ENCODE measurements at places on chromosomes 7 and 10. TPM values are rescaled to one million over a fixed set of nuclear protein-coding genes. Genes with fewer than 3 reads are reported as not detected.

DNA sequence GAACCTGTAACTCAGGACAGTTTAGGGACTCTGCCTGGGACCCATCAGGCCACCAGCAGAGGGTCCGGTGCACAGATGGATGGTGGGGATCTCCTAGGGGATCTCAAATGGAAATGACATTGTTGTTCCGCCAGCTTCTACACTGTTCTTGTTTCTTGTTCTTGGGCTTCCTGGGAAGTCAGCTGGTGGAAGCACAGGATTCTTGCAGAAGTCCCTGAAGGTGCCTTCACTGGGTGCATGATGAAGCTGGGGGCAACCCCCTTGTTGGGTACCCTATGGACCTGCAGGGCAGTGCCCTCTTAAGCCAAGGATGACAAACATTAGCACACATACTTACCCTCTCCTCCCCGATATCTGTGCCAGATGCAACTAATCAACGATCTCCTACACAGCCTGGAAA, 18.6 kb downstream of the SFTPD start:
- no peak for DNase-seq

GRCh38 chr7:87411186-87411585, 64.3 kb downstream of the ABCB4 start:
- no peak for DNase-seq

GRCh38 chr10:12834116-12834665, 167.3 kb downstream of the CCDC3 start:
- no peak for DNase-seq

DNA sequence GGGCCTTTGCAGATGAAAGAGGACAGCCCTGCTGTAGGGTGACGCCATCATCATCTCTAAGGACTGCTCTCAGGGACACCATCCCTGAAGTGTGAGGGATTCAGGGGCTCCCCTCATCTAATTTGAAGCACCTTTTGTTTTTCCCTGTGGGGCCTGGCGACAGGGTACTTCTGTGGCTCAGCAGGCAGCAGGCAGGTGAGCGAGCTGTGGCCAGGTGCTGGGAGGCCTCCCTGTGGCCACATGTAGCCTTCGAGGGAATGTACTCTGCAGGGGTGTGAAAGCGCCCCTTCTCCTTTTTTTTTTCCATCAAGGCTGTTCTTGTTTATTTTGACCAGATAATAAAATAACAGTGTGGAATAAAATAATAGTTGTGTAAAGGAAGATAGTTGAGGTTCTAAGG, 118.2 kb upstream of the DPP6 start:
- no peak for DNase-seq

GRCh38 chr7:100893910-100894721, 1.6 kb downstream of the ACHE start:
- DNase-seq, result no peak

DNA sequence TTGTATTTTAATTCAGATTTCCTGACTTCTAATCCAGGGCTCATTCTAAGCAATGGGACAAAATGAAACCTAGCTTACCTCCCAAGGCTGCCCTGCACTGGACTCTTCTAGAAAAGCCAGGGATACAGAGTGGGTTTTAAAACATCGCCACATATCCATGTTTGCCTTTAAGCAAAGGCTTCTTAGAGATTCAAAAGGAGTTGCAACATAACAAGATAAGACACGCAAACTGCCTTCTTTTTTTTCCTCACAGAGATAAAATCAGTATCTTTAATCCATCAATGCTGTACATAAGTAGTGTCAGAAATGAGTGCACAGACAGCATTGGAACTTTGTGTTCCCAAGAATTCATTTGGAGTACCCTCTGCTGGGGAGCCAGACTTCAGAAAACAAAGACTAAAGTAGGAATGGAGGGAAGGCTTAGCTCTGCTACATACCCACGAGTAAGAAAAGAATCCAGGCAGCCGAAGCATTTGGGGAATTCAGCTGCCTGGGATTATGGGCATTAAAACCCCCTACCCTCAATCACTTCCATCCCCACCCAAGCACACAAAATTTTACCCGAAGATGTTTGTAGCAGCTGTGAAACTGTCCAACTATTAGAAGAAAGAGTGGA, 427.8 kb downstream of the ARL4A start:
- no peak for DNase-seq

GRCh38 chr7:134907000-134907399, 79.3 kb upstream of the AGBL3 start:
- no peak for DNase-seq

EIF4EBP2 gene
- total RNA-seq, result 64.4 TPM

EFCAB10 gene
- total RNA-seq, result not detected

DNA sequence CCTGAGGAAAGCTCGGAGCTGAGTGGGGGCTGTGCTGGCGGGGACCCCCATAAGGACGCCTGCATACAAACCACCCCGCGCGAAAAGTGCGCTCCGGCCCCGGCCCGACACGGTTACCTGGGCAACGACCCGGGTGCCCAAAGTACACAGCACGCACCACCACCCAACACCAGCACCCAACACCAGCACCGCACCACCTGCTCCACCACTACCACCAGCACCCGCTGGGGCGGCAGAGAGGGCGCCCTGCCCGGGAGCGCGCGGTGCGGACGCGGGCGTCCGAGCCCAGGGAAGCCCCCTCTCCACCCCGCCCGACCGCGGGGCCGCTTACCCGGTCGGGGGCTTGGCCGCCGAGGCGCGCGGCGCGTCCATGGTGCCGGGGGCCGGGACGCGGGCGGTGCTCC, 345 bp downstream of the COBL start:
- DNase-seq, result no peak
